Activated CD4-positive, alpha-beta T cell treated with anti-CD3 and anti-CD28 coated beads for 36 hours (primary cell): ENCODE measurements at places on chromosomes 1 and 21. TPM values are rescaled to one million over a fixed set of nuclear protein-coding genes. Genes with fewer than 3 reads are reported as not detected.

Gene LACTBL1
- total RNA-seq: not detected

Gene LORICRIN
- not detected for total RNA-seq

Gene RXRG
- not detected for total RNA-seq

Gene ATP1A2
- total RNA-seq: not detected

Gene KISS1
- not detected for total RNA-seq

Gene CNIH3
- 1.8 TPM for total RNA-seq

Gene ATAD3C
- 0.30 TPM for total RNA-seq

Gene ADIPOR1
- total RNA-seq: 85.1 TPM

Gene PROX1
- total RNA-seq: 0.14 TPM

Gene ARF1
- total RNA-seq: 337 TPM

Gene ST3GAL3
- total RNA-seq: 15.8 TPM

GRCh38 chr1:85984636-85985035 lies 171.9 kb downstream of the COL24A1 start:
- DNase-seq: no peak

- peak; percentile 73 for DNase-seq
Observed at GRCh38 chr1:21782349-21782867, 541 bp downstream of the USP48 start.

DNA sequence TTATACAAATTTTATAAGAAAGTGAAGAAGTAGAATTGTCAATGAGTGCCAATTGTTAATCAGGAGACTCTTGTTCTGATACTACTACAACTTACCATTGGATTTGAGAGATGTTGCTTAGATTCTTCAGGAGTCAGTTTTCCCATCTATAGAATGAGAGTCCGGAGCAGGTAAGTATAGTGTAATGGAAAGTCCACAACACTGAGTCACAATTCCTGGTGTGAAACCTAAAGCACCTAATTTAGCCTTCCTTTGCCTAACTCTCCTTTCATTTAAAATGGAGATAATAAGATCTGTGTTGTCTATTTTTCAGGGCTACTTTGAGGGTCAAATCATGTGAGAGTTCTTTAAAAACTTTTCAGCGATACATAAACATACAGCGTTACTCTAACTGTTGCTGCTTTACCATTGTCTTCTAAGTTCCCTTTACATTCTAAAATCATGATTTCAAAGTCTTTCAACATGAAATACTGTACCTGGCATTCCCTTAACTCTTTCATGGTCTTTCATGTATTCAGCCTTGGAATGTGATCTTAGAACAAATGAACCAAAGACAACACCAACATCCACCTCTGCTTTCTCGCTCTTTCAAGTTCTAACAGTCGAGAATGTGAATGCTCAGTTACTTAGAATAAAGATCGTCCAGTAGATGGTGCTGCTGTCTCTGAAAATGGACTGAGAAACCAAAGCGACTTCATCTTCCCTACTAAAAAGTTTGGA lies 90.9 kb downstream of the SLC30A10 start:
- DNase-seq: no peak

DNA sequence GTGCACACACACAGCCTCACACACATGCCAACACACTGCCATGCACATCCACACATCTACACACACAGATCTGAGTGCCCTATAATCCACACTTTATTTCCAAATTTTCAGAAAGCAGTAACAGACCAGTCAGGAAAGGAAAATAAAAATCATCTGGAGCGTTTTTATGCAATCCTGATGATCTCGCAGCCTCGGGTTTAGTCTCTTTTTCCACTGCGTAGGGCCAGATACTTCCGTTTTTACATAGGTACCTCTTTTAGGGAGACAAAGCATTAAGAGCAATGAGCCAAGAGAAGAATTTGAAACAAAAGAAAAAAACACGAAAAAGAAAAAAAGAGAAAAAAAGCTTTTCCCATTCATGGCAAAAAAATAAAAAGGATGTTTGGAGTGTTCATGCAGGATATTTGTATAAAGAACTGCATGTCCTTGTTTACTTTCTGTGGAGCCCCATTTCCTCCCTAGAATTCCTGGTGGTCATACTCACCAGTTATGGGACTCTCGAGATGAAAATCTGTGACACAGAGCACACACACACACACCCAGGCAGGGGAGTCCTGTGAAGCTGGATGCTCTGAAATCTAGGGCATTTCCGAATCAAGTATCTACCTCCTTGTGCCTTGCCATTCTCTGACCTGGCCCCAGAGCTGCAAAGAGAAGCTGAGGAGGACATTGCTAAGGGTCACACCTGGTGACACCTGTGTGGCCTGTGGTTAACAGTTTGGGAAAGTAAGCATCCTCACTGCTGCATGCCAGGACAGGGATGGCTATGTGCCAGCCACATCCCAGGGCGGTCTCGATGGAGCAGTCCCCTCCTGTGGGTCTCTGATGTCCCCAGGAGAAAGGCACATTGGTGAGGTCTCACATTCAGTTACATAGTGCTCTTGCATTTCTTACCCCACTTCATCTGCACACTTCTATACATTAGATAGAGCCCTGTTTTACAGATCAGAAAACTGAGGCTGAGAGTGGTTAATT lies 83.6 kb downstream of the RUNX1 start:
- no peak for DNase-seq

DNA sequence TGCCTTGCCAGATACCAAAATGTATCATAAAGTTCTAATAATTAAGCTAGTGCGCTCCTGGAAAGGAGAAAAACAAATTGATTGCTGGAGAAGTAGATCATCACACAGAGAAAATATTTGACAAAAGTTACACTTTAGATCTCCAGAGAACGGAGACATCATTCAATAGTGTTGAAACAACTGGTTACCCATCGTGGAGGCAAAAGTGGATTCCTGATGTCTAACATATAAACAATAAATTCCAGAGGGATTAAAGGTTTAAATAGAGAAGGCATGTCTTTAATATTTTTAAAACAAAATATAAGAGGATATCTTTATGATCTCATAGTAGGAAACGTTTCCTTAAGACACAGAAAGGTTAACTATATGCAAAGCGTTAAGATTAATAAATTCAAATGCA lies 41.0 kb downstream of the NRIP1 start:
- DNase-seq: no peak

DNA sequence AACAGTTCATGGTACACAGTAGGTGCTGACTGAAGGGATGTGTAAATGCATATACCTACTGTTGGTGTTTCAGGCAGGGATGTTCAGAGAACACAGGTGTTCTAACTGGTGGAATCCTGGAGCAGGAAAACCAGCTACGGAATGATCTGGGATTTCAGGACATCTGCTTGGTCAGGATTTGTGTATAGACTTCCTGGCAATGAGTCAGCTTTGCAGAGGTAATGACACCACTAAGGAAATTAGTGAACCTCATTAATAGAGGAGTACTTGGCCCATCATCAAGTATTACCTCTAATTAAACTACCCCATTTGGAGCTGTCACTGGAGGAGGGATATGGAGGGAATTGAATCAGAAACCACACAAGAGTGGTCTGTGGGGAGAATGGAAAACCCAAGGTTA lies 7.3 kb downstream of the MRPL37 start:
- no peak for DNase-seq

- DNase-seq: peak; percentile 70
Observed at GRCh38 chr1:234845097-234845660, 235.2 kb upstream of the IRF2BP2 start.

- DNase-seq: no peak
Observed at GRCh38 chr21:41294548-41295231, 21.9 kb upstream of the FAM3B start.

DNA sequence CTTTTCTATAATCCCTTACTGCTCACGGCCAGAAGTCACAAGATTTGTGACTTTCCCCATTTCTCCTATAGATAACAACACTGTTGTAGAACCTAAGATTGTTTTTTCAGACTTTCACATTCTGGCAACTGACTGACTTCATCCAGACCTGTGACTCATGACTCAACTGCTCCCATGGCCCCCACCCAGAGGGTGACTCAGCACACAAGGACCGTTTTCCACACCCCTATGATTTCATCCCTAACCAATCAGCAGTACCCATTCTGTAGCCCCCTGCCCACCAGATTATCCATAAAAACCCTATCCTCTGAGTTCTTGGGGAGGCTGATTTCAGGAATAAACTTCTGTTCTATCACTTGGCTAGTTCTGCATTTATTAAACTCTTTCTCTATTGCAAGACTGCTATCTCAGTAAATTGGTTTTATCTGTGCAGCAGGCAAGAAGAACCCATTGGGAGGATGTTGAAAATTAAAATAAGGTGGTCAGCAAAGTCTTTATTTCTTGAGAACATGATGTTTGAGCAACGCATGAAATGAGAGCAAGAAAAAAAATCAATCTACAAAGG lies 79.7 kb downstream of the NGF start:
- DNase-seq: no peak

GRCh38 chr21:25965951-25966707 lies 204.4 kb downstream of the APP start:
- DNase-seq: no peak

GRCh38 chr21:33619726-33620125 lies 21.8 kb downstream of the CRYZL1 start:
- DNase-seq: no peak

DNA sequence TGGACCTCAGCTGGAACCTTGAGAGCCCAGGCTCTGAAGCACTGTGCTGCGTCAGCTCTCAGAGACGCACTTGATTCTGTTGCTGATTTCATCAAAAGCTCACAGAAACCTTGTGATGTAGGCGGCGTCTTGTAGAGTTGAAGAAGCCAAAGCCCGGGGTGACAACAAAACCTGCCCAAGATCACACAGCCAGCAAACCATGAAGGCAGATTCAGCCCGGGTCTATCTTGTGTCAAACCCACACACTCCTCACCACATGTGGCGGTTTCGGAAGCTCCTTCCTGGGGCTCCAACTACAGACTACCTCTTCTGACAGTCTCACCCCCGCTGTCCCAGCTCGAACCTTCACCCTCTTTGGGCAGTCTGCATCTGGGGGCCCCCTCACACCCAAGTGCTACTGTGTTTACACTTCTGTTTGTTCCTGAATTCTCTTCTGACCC lies 50.4 kb downstream of the TENT5C start:
- peak; percentile 91 for DNase-seq

GRCh38 chr21:14569868-14570267 lies 23.8 kb upstream of the SAMSN1 start:
- DNase-seq: no peak

DNA sequence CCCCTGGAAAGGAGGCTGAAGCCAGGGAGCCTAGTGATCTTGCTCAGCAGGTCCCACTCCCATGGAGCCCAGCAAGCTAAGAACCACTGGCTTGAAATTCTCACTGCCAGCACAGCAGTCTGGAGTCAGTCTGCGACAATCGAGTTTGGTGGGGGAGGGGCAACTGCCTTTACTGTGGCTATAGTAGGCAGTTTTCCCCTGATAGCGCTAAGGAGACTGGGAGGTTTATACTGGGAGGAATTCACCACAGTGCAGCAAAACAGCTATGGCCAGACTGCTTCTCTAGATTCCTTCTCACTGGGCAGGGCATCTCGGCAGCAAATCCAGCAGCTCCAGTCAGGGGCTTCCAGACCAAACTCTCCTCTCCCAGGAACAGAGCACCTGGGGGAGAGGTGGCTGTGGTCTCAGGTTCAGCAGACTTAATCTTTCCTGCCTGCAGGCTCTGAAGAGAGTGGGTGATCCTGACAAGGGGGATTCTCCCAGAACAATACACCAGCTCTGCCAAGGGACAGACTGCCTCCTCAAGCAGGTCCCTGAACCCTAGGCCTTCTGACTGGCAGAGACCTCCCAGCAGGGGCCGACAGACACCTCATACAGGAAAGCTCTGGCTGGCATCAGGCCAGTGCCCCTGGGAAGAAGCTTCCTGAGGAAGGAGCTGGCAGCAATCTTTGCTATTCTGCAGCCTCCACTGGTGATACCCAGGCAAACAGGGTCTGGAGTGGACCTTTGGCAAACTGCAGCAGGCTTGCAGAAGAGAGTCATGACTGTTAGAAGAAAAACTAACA lies 548.5 kb upstream of the NEGR1 start:
- DNase-seq: no peak

- no peak for DNase-seq
Observed at GRCh38 chr1:36635284-36635683, 152.6 kb upstream of the CSF3R start.

GRCh38 chr1:34627465-34628240 lies 127.2 kb upstream of the GJB5 start:
- DNase-seq: no peak

GRCh38 chr21:26098772-26099397 lies 71.7 kb downstream of the APP start:
- DNase-seq: no peak

DNA sequence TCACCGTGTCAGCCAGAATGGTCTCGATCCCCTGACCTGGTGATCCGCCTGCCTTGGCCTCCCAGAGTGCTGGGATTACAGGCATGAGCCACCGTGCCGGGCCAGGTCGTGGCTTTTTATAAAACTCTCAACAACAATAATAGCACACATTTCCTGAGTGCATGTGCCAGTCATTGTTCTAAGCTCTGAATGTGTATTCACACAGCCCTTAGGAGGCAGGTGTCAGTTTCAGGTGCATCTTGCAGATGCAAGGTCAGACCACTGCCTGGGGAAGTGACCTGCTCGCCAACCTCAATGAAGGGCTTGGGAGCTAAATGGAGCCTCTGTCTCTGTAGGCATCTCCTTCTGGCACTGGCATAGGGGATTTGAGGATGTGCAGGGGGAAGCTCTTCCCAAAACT lies 1.6 kb upstream of the LEFTY2 start:
- DNase-seq: no peak

GRCh38 chr1:180031664-180032063 lies 77.1 kb downstream of the CEP350 start:
- no peak for DNase-seq

DNA sequence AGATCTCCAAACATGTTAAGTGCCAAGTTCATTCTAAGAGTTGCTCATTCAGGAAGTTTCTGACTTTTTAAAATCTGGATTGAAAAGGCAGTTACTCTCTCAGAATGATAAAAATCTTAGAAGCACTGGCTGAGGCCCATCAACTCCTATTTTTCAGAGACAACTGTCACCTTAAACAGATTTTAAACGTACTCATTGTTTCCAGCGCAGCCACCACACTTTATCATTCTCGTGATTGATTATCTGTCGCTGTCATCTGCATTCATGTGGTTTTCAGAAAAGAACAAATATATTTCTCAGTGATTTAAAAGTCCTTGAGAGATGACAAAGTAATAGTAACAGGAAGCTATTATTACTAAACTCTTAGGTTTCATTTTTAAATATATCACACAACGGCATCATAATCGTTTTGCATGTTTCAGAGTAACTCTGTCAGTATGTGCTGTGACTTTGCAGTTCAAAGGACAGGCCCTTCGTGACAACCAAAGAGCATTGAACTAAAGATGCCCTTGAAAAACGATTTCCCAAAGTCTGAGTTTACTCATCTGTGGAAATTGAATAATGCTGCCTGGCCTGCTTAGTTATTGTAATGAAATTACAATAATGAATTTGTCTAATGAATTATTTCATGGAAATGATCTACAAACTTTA lies 14.9 kb upstream of the KCNK1 start:
- peak; percentile 69 for DNase-seq

GRCh38 chr1:230807029-230807428 lies 59.8 kb downstream of the CAPN9 start:
- DNase-seq: no peak
